ENCODE measurements at places on chromosomes 11 and 22. TPM values are rescaled to one million over a fixed set of nuclear protein-coding genes. Genes with fewer than 3 reads are reported as not detected.

Gene SMC1B
- total RNA-seq: not detected

Gene HBB
- total RNA-seq: 550 TPM

Gene RGL4
- not detected for total RNA-seq

Gene KDM4E
- total RNA-seq: not detected

Gene THYN1
- total RNA-seq: 44.1 TPM

Gene SLC5A12
- total RNA-seq: 0.46 TPM

Gene APOBEC3B
- total RNA-seq: not detected
